Subcutaneous preadipocyte (primary cell): ENCODE measurements at places on chromosomes 3 and 15. TPM values are rescaled to one million over a fixed set of nuclear protein-coding genes. Genes with fewer than 3 reads are reported as not detected.

PTX3 gene
- total RNA-seq: 340 and 452 TPM in 2 replicates

SLC12A1 gene
- not detected in 2 replicates for total RNA-seq

POMGNT2 gene
- 12.9 and 15.1 TPM in 2 replicates for total RNA-seq

TMEM108 gene
- total RNA-seq: under 0.01 TPM in 1 of 2 replicates, not detected in the other

FBXW12 gene
- 0.20 TPM in 1 of 2 replicates, not detected in the other for total RNA-seq

EFCC1 gene
- not detected in 2 replicates for total RNA-seq

GP5 gene
- under 0.01 TPM in 1 of 2 replicates, not detected in the other for total RNA-seq

CCR2 gene
- total RNA-seq: not detected in 2 replicates
